ENCODE measurements at places on chromosomes 1 and 21.

DNA sequence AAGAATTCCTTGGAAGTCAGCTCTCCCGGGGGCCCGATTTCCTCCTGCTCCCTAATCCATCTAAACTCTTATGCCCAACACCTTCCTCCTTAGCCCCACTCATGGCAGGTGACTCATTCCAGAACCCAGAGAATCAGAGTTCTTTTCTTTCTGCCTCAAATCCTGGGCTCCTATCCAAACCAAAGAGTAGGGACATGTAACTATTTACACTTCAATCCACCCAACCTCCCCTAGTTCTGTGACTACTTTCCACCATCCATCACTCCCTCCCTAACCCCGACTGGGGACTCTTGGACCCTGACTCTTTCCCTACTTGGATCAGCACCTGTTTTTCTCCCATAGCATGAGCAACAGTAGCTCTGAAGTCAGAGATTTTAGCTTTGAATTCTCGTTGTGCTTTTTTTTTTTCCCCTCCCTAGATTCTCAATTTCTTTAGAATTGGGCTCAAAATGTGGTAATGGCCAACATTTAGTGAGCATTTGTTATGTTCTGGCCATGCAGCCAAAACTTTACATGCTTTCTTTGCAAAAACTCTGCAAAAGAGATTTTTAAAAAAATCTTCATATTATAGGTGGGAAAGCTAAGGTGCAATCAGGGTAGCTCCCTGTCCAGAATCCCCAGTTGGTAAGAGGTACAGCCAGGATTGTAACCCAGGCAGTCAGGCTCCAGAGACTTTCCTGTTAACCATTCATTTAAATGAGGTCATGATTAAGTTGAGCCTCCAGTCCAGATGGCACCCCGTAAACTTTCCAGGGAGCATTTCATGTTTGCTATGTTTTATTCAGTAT, 7.5 kb upstream of the CYP4A11 start:
- DNase-seq = no peak

GRCh38 chr1:94772845-94773244, 47.3 kb upstream of the SLC44A3 start:
- DNase-seq = no peak

DNA sequence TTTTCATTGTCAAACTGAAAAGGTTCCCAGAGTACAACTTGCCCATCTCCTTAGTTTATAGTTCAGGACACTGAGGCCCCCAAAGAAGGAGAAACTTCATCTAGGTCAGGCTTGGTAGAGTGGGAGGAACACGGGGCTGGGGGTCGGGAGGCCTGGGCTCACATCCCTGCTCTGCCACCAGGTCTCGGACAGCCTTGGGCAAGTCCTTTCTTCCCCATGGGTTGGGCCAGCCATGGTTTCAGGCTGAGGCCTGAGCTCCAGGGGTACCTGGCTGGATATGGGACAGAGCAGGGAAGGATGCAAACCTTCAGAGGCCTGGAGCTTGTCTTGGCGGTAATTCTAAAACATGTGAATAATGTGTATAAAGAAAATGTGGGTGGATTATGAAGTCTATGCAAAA, 17.0 kb downstream of the FOXO6 start:
- DNase-seq = no peak

- no peak for DNase-seq
Observed at GRCh38 chr1:154697710-154698109, 89.7 kb upstream of the ADAR start.

- peak; percentile 100 for DNase-seq
Observed at GRCh38 chr1:31296486-31297276, at the start of the genes SNRNP40 and ZCCHC17. Gene SNRNP40 (minus strand): TSS chr1:31296788. CDS start chr1:31296751, 37 bp downstream. Gene ZCCHC17 (plus strand): TSS chr1:31297032. CDS start chr1:31310099, 13,067 bp downstream.

DNA sequence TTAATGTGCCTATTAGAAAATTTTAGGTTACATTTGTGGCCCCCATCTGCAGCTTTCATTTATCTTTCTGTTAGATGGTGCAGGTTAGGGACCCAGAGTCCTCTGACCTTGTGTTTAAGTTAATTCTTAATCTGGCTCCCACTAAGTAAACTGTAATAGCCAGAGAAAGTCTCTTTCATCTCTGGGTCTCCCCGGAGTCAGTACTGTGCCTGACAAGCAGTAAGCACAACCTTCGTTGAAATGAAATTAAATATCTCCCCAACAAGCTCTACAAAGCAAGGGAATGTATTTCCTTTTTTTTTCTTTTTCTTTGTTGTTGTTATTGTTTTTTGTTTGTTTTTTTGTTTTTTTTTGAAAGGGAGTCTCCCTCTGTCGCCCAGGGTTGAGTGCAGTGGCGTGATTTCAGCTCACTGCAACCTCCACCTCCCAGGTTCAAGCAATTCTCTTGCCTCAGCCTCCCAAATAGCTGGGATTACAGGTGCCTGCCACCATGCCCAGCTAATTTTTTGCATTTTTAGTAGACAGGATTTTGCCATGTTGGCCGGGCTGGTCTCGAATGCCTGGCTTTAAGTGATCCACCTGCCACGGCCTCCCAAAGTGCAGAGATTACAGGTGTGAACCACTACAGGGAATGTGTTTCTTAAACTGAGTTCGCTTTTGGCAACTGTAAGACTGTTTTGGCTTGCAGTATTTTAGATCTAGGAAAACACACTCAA, 81.6 kb downstream of the HHIPL2 start:
- DNase-seq = no peak

DNA sequence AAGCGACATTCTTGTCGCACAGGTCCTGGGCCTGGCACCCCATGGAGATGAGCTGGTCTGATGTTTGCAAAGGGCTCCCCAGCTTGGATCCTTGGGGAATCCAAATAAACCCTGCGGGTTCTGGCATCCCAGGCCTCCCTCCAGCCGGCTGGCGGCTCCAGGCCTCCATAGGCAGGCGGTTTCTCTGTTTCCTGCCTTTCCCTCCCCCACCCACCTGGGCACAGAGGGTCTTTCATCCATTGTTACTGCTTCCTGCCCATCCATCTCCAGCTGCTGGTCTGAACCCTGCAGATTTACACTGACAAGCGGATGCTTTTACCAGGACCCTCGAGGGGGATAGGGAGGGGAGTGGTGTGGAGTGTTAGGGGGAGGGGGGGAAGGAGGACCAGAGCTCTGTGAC, 39.1 kb upstream of the ID3 start:
- DNase-seq = peak; percentile 86

GRCh38 chr1:75308365-75308764, 174.2 kb downstream of the LHX8 start:
- no peak for DNase-seq

GRCh38 chr1:232501854-232502253, 128.1 kb downstream of the SIPA1L2 start:
- DNase-seq = no peak

GRCh38 chr21:46022551-46023525, 41.3 kb downstream of the COL6A1 start:
- no peak for DNase-seq

DNA sequence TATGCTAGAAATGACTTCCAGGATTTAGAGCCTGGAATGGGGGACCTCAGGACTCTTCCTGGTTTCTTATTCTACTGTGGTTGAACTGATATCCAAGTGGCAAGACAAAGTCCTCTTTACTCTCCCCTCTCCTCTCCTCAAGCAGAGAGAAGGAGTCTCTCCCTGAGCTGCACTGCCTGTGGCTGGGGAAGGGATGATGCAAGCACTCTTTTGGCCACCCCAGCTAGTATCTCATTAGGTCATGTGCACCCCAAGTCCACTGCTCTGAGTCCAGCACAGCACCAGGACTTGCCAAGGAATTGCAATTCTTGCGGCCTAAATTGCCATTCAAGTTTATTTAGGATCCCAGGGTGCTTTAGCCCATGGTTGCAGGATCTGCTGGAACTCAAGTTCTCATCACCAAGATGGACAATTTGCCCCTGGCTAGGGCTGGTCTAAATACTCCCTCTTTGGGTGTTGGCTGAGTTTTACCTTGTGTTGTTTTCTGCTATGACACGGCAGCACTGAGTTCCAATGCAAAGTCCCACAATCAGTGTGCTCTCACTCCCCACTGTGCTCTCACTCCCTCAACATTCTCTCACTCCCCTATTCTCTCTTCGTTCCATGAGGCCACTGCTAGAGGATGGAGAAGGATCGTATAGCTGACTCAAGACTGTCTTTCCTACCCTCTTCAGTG, 172.2 kb downstream of the TM2D1 start:
- no peak for DNase-seq

DNA sequence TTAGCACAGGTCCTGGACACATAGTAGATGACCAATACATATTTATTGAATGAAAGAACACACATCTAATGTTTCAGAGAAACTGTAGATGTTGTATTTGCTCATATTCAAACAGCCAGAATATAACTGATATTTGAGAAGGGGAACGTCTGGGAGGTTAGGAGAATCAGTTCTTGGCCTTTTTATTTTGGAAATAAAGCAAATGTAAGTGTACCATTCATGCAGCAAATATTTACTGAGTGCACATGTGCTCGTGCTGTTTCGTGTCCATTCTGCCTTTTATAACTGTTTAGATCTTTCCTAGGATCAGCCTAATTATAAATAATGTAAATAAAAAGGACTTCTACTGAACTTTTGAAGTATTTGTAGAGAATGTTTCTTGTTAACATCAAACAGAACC, 103.8 kb downstream of the GREM2 start:
- DNase-seq = no peak

All from NT2/D1 (cell line).